Effector CD8-positive, alpha-beta T cell (primary cell): ENCODE measurements at places on chromosomes 16 and 17.

DNA sequence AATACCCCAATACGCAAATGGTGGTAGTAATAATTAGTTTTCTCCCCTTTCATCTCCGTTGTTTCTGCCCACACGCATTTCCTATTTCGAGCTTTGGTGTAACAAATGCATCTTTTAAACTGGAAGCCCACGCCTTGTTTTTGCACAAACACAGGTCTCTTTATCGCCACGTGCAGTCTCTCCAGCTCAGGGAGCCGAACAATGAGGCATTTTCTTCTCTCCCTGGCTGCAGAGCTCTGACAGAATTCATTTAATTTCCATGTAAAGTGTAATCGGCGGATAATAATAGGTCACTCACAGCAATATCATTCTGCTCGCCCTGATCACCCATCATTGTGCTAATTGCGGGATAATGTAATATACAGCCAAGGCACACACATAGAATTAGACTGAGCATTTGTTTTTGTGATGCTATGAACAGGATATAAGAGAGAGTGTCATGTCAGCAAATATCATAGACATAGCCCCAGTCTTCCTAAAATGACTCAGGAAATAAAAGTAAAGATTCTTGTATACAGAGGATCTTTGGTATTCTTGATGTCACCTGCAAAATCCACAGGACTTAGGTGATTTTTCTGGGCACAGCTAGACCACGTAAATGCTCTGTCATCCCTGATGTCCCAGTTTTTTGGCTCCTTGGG, 452.6 kb upstream of the CDH11 start:
- no peak for DNase-seq

DNA sequence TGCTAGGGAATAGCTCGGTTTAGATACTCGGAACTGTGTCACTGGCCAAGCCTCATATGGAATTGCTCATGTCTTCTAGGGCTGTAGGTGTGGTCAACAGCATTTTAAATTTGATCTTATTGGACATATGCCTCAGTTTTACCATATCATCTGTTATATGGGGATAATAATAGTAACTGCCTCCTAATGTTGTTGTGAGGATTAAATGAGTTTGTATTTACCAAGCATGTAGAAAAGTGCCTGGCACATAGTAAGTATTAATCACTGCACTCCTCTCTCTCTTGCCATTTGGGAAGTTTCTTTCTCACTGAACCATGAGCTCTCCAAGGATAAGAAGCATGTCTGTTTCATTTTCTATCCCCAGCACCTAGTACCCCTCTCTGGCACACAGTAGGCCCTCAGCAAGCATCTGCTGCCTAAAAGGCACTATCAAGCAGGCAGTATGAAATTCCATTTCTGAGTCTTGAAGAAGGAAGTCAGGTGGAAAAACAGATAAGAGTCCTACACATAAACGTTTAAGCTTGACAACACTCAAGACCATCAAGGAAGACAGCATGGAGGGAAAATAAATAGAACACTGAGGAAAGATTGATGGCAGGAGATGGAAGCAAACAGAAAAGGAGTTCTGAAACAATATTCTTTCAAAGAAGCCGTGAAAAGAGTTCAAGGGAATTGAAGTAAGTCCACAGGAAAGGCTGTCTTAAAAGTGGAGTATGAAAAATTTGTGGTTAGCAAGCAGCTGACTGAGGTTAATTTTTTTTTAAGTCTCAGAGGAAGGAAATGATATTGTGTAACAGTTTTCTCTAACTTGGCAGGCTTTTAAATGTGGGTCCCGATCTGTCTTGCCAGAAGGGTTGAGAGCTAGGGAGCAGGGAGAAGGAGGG, 2.2 kb upstream of the ATP6V0A1 start:
- DNase-seq, result no peak

DNA sequence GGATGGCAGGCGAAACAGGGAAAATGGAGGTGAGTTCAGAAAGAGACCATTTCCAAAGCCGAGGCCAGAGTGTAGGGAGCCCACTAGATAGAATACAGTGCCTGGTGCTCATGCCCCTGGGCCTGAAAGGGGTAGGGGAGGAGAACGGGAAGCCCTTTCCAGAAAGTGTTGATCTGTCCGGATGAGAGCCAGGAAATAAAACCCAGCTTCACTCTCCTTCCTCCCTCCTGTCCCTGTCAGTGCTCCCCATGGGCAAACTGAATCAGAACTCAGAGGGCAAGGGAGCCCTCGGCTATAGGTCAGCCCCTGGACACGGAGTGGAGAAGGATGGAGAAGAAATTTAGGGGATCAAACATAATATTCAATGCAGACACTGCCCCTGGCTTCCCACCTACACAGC, 57.7 kb upstream of the RPL38 start:
- no peak for DNase-seq

DNA sequence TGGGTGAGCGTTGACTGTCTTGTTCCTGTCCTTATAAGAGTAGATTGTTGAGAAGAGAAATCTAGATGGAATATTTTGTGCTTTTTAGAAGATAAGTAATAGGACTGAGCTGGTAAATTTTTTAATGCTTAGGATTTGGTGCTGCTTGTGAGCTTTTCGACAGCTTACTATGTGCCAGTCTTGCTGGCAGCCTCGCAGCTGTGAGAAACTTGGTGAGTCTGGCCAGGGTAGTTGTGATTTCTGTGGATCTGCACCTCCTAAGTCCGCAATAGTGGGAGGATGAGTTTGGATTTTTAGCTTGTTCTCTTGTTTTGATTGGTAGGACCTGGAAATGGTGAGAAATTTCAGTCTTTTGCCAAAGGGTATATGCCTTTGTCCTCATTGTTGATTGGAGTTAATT, 3.6 kb downstream of the SOCS7 start:
- DNase-seq, result no peak

DNA sequence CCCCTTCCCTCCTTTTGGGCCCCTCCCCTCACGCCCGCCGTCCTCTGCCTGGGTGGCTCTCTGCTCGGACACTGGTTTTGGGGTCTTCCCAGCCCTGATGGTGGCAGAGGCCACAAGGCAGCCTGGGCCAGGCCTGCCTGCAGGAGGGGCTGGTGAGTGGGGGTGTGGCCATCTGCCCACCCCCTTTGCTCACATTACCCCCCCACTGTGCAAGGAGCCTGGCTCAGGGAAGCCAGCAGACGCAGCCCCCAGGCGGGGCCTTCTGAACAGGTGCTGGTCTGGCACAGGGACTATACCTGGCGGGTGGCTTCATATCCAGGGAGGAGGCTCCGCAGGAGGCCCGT, 10.7 kb upstream of the ZFPM1 start:
- no peak for DNase-seq

GRCh38 chr16:2429771-2430663, 770 bp downstream of the CCNF start:
- no peak for DNase-seq

GRCh38 chr17:65154770-65155589, 17.8 kb downstream of the RGS9 start:
- DNase-seq, result no peak

GRCh38 chr16:66507731-66508239, 42.1 kb downstream of the TK2 start:
- no peak for DNase-seq

GRCh38 chr16:31071861-31072260, 2.2 kb downstream of the ZNF668 start:
- no peak for DNase-seq

GRCh38 chr16:25413975-25414374, 156.3 kb upstream of the ZKSCAN2 start:
- DNase-seq, result no peak

DNA sequence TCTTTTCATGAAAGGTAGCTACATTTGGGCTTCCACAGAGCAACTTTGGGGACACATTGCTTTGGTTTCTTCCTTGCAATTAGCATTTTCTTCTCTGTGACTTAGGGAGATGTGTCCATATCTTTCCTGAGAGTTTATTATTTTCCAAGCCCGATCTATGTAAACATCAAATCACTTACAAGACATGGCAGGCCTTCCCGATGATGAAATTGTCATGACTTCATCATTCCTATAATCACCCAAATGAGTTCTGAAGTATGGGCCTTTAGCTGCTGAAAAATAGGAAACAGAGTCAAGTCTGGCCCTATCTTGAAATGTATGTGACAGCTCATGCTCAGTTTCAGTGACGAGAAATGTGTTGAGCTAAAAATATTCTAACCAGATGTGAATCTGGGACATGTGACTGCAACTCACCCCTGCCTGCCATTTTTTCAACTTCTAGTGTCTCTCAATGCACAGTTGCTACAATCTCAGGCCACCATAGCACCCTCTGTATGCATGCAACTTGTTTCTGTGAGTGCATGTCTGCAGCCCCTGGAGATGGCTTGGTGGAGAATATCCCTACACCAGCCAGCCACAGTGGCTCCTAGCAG, 199.6 kb upstream of the MAF start:
- DNase-seq, result no peak

- peak; percentile 37 for DNase-seq
These were observed 16.2 kb downstream of the RPH3AL start for GRCh38 chr17:336110-337021.

DNA sequence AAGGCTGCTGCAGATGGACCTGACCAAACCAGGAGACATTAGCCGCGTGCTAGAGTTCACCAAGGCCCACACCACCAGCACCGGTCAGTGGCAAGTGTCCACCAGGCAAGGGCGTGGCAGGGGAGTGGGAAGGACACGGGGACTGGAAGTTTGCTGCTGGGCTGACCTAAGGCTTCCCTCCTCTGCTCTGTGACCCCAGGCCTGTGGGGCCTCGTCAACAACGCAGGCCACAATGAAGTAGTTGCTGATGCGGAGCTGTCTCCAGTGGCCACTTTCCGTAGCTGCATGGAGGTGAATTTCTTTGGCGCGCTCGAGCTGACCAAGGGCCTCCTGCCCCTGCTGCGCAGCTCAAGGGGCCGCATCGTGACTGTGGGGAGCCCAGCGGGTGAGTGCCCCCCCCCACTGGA, 4.8 kb downstream of the HSD11B2 start:
- DNase-seq, result no peak

DNA sequence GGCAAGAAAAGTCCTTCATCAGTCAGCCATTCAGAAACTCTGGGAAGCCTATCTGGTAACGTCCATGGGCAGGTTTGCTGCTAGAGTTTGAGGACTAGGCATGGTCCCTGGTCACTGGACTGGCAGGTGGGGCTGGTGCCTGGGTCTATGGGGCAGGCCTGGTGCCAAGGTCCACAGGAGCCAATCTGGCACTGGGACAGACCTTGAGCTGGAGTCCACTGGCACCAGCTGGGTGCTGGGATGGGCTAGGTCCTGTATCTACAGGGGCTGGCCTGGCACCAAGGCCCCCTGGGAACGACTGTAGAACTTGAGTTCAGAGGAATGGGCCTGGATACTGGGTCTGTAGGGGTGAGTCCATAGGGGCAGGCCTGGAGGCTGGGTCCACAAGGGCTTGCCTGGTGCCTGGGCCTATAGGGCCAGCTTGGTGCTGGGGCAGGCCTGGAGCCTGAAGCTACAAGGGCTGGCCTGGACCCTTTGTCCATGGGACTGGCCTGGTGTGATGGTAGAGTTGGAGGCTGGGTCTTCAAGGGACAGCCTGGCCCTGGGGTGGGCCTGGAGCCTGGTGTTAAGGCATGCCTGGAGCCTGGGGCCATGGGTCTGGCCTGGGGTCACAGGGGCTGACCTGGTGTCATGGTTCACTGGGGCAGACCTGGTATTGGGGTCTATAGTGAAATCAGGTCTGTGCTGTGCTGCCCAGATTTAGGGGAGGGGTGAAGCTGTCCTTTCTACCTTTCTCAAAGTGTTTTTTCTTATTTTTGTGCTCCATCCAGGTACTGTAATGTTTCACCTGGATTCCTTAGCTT, 30.5 kb upstream of the NKD1 start:
- no peak for DNase-seq

DNA sequence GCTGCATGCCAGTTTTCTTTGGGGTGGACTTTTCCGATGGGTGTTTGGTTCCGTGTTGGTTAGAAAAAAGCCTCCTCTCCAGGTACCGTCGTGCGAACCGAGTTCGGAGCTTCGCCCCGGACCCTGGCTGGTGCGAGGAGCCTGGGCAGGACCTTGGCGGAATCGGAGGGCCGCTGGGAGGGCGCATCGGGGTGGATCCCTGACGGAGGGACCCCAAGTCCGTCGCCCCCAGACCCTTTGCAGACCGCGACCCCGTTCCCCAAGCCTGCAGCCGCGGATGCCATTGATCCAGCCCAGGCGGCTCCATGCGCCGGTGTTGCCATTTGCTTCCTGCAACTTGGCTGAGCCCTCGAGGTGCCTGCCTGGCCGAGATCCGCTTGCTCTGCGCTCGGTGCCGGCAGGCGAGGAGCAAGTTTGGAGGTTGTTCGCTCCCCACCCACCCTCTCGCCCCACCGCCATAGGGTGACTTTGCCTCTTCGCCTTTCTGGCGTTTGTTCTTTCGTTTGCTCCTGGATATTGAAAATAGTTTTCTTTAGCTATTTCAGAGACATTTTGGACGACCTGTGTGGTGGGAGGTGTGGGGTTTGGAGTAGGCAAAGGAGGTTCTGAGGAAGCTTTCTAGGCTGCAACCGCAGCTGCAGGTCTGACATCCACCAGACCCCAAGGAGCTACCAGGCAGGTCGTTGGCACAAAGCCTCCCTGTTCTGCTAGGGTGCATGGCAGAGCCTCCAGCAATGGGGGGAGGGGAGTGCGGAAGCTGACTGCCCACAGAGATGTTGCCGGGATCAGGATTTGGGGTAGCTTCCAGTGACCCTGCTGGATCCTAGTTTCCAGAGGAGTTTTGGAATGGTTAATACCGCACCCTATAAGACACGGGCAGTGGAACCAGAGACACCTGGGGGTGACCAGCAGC, 58.2 kb downstream of the RAP1GAP2 start:
- DNase-seq, result no peak

DNA sequence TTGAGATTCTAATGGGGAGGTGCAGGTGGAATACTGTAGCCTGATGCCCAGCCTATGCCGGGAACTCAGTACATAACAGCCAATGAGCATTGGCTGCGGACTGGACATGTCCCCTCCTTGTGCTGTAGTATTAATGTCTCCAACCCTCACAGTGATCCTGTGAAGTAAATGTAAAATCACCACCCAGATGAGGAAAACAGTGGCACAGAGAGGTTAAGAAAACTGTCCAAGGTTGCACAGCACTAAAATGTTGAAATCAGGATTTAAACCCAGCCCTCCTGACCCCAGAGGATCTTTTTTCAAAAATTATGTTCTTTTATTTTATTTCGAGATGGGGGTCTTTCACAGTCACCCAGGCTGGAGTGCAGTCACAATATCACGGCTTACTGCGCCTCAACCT, 7.9 kb downstream of the NLRC5 start:
- DNase-seq, result no peak

GRCh38 chr16:74480150-74481029, 59.1 kb upstream of the CLEC18B start:
- no peak for DNase-seq

- DNase-seq, result no peak
These were observed 9.7 kb downstream of the PITPNA start for GRCh38 chr17:1552932-1553331.
